ENCODE measurements at places on chromosomes 4 and X. TPM values are rescaled to one million over a fixed set of nuclear protein-coding genes. Genes with fewer than 3 reads are reported as not detected.

DNA sequence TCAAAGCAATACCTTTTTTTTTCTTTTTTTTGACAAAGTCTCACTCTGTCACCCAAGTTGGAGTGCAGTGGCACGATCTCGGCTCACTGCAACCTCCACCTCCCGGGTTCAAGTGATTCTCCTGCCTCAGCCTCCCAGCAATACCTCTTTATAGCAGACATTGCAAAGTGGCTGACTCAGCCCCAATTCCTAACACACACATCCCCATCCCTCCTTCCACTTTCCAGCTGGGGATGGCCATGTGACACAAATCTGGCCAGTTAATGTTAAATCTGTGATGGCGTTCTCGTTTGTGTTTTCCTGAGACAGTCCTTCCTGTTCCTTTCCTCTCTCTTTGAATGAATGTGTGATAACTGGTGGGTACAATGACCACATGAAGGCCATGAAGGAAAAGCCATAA, 276.2 kb upstream of the KLF3 start:
- no peak for DNase-seq

DNA sequence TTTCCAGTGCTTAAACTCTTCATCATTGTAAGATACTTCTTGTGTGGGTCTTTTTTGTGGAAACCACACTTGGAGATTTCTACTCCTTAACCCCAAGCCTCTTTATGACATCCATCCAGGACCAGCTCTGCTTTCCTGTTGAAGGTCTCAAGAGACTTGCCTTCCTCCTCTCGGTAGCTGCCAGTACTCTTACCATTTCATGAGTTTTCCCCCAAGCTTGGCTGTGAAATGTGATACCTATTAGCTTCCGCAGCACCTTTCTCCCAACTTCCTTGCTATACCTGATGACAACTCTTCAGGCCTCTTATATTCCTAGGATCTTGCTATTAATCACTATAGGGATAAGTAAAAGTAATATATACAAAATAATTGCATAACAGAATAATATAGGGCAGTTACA, 1.9 kb upstream of the DCK start:
- no peak for DNase-seq

GRCh38 chrX:131741103-131741581, 197.3 kb downstream of the OR13H1 start:
- no peak for DNase-seq

Gene TRIM61
- total RNA-seq, result 0.50 TPM

Gene RHOXF1
- total RNA-seq, result not detected

GRCh38 chrX:30864383-30864785, 24.7 kb downstream of the TAB3 start:
- DNase-seq, result no peak

- no peak for DNase-seq
Observed at GRCh38 chr4:184400375-184400870, 73.9 kb downstream of the IRF2 start.

Gene RELL1
- total RNA-seq, result 16.8 TPM

Gene GABRB1
- 0.17 TPM for total RNA-seq

GRCh38 chr4:39609454-39609931, 29.2 kb downstream of the SMIM14 start:
- no peak for DNase-seq

DNA sequence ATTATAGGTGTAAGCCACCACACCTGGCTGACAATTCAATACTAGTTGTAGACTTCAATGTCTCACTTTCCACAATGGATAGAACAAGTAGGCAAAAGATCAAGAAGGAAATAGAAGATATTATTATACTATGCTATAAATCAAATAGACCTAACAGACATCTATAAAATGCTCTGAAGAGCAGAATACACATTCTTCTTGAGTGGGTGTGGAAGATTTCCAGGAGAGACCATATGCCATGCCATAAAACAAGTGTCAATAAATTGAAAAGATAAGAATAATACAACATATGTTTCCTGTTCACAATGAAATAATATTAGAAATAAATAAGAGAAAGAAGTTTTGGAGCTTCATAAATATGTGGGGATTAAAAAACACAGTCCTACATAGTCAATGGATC, 179.3 kb upstream of the AMOT start:
- no peak for DNase-seq

Gene OTUD6A
- not detected for total RNA-seq

Gene SYP
- 0.61 TPM for total RNA-seq

Gene HSD17B10
- total RNA-seq, result 32.4 TPM

Gene ZNF630
- 0.75 TPM for total RNA-seq

Gene SPANXA2
- not detected for total RNA-seq
